Spinal cord (tissue), 10 donors: ENCODE measurements at places on chromosomes 4 and X. TPM values are rescaled to one million over a fixed set of nuclear protein-coding genes. Genes with fewer than 3 reads are reported as not detected.
A peak's percentile ranks its signal among the peaks of the same experiment; 100 is the strongest.

The MAGEB10 gene
- not detected for polyA plus RNA-seq

The ARHGEF6 gene
- 53.3 TPM for polyA plus RNA-seq

The GYG2 gene
- 43.5 TPM for polyA plus RNA-seq

GRCh38 chr4:111649308-111649707, 495.9 kb upstream of the FAM241A start:
- DNase-seq = no peak

- DNase-seq = no peak
Observed at GRCh38 chr4:161457311-161457710, 706.5 kb downstream of the FSTL5 start.

DNA sequence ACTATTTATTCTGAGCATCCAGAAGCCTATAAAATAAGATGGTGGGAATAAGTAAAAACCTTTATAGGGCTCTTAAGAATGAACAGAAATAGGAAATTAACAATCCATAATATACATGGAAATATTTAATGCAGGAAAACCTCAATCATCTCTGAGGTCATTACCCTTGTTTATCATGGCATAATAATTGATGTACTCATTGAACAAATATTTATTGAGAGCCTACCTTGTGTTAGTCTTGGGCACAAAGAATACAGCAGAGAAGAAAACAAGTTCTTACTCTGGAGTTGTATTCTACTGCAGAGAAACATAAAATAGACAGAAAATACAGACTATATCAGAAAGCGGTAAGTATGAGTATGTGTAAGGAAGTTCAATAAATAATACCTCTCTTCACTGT, 167.2 kb downstream of the COX18 start:
- no peak for DNase-seq

GRCh38 chr4:90171491-90171890, 44.3 kb downstream of the CCSER1 start:
- DNase-seq = no peak

DNA sequence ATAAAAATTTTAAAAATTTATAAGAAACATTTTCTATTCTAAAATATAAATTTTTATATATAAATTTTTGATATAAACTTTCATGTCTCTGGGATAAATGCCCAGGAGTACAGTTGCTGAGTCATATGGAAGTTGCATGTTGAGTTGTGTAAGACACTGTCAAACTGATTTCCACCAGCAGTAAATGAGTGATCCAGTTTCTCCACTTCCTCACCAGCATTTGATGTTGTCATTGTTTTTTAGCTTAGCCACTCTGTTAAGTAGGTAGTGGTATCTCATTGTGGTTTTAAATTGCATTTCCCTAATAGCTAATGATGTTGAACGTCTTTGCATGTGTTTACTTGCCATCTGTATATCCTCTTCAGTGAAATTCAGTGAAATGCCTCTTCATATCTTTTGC, 66.5 kb downstream of the MAMLD1 start:
- no peak for DNase-seq

- peak; percentile 38 for DNase-seq
Observed at GRCh38 chr4:183097231-183098018, 1.6 kb upstream of the WWC2 start.

- no peak for DNase-seq
Observed at GRCh38 chr4:211033-211511, 86.8 kb downstream of the ZNF718 start.

DNA sequence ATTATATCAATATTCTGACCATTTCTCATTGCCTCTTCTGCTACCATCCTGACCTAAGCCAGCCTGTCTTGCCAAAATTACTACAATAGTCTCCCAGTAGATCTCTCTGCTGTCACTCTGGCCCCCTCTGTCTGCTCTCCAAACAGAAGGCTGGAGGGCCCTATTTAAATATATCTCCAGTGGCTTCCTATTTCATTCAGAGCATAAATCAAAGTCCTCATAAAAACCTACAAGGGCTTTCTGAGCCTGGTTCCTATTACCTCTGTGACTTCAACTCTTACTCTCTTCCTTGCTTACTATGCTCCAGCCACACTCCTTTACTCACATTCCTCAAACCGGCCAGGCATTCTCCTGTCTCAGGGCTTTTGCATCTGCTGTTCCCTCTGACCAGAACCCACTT, 19.0 kb downstream of the IGSF1 start:
- no peak for DNase-seq

GRCh38 chr4:121791481-121791880, 9.6 kb upstream of the EXOSC9 start:
- no peak for DNase-seq

DNA sequence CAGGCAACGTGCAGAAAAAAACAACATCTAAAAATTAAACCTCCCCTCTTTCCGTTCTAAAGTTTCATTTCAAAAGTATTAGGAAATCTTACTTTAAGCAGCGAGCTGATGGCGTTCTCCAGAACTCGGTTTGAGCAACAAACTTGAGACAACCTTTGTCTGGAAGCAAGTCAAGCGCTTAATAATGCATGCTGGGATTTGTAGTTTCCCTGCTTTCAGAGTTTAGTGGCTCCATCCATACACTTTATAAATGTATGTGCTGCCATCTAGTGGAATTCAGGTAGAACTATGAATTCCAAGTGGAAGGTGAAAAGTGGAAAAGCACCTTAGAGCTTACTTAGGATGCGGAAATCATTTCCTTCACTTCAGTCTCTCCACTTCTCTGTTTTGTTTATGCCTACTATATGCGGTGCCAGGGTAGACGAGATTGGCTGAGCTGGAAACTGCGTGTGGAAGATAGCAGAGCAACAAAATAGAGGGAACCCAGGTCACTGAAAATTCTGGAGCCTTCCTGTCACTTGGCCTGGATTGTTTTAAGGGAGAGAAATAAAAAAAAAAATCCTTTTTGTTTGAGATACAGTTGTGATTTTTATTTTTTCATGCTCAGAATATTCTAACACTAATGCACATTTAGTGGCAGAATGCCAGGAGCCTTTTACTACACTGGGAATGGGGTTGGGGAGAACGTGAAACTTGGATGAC, at the start of gene BDH2:
TSS of gene BDH2 (minus strand) at position 144 of the 702 bp plus-strand sequence. CDS start 3,580 bp downstream, outside the sequence.
- peak; percentile 80 for DNase-seq

GRCh38 chrX:126900937-126901336, 81.4 kb downstream of the PRR32 start:
- no peak for DNase-seq

GRCh38 chrX:51024106-51024696, 113.7 kb downstream of the BMP15 start:
- no peak for DNase-seq

DNA sequence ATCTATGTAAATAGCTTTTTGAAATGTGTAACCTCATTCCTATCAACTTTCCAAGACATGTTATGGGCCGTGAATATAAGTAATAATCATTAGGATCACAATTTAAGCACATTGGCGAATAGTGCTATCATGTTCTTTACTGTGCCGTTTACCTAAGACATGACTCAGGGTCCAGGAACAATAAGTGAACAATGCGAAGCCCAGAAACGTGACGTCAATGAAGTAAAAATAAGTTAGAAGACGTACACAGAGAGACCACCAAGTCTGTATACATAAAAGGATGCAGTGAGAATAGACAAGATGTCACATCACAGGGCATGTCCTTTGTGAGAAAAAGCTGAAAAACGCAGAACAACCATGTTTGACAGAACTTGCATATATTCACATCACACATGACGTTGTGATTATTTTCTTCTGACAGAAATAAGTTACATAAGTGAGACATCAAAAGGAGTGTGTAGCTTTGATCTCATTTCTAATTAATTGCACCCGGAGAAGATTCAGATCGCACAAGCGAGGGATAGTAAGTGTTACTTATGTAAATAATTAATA, 49.4 kb upstream of the FAT1 start:
- no peak for DNase-seq
